ENCODE measurements at places on chromosomes 5 and 9.

GRCh38 chr5:139745800-139746690, 49.6 kb upstream of the PSD2 start:
- DNase-seq = peak; percentile 44

DNA sequence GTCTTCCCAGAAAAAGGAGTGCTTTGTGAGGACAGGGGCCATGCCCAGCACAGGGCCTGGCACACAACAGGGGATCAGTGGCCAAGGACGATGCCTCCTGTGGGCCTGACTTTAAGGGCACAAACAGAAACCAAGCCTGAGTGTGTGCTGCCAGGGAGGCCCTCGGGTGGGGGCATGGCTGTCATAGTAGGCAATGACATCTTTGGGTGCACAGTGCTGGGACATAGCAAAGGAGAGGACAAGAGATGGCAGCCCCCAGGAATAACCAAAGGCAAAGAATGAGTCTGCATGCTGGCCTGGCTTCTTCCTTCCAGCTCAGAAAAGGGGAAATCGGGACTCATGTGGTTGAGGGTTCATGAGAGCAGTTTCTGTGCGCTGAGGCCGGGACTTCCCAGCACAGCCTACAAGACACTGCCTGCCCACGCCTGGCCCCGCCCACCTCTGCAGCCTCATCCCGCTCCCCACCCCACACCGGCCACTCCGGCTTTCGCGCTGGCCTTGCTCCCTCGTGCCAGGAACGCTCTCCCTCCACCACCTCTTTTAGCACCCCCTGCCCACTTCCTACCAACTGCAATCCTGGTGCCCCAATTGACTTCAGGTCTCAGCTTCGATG, 13.8 kb upstream of the LHX2 start:
- DNase-seq = no peak

GRCh38 chr5:124744170-124744971, 2.1 kb downstream of the ZNF608 start:
- no peak for DNase-seq

- no peak for DNase-seq
Observed at GRCh38 chr5:139808481-139809330, 13.1 kb downstream of the PSD2 start.

- no peak for DNase-seq
Observed at GRCh38 chr5:171432076-171432475, 12.6 kb downstream of the FGF18 start.

DNA sequence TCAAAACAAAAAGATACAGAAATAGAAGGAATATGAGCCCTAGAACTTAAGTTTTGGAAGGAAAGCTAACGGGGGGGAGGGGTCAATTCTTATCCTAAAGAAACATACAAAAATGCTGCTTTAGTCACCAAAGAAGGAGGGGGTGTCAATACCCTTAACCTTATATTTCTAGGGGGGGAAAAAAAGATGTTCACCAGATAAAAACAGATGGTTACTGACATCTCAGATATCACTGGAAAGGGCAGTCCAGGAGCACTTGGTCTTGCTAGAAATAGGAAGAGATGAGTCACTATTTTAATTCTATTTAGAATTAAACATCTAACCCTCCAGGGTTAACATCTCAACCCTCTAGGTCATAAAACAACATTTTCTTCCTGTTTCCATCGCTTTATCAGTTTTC, 1.7 kb downstream of the DIAPH1 start:
- DNase-seq = no peak

GRCh38 chr9:28464481-28465216, 891.4 kb upstream of the C9orf72 start:
- DNase-seq = no peak

GRCh38 chr9:29282121-29282520, 1708.8 kb upstream of the C9orf72 start:
- DNase-seq = no peak

DNA sequence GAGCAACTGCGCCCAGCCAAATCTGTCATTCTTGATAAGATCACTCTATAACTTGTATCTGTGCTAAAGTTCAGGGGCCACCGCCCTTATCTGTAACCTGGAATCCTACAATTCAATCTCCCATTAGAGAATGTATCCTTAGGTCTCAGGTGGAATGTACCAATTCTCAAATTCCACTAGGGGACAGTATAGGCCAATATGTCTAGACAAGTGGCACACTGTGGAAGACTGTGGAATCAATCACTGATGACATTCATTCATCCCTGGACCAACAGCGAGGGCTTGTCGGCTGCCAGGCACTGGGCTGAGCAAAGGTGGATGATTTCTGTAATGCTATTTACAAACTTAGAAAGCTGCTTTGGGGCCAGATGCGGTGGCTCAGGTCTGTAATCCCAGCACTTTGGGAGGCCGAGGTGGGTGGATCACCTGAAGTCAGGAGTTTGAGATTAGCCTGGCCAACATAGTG, 28.7 kb upstream of the MEGF9 start:
- no peak for DNase-seq

- DNase-seq = no peak
Observed at GRCh38 chr5:166117072-166118066, 2174.1 kb upstream of the WWC1 start.

- peak; percentile 68 for DNase-seq
Observed at GRCh38 chr9:101311758-101312420, 72.9 kb downstream of the BAAT start.

- DNase-seq = no peak
Observed at GRCh38 chr5:93904917-93905316, 163.5 kb upstream of the POU5F2 start.

GRCh38 chr9:93684806-93685543, 108.6 kb downstream of the PHF2 start:
- no peak for DNase-seq

- no peak for DNase-seq
Observed at GRCh38 chr5:78509145-78509865, 139.3 kb downstream of the LHFPL2 start.

DNA sequence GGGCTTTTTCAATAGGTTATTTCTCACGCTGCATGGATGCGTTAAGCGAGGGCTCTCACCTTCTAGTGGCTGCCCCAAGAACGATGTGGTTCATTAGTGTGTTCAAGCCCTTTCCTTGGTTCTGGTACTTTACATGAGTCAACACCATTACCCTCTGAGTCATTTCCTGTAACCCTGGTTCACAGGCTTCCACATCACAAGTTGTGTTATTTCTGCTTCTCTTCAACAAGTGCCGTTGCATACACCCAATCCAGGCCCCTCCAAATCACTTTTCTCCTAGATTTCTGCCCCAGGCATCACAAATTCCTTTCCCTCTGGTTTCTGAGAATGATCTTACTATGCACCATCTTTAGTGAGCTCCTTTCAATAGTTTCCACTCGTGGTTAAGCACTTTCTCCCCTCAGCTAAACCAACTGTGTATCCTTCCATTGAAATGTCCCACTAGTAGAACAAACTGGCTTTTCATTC, 69.5 kb upstream of the RAD23B start:
- peak; percentile 94 for DNase-seq

GRCh38 chr5:38265546-38266179, 7.3 kb downstream of the EGFLAM start:
- DNase-seq = peak; percentile 5

DNA sequence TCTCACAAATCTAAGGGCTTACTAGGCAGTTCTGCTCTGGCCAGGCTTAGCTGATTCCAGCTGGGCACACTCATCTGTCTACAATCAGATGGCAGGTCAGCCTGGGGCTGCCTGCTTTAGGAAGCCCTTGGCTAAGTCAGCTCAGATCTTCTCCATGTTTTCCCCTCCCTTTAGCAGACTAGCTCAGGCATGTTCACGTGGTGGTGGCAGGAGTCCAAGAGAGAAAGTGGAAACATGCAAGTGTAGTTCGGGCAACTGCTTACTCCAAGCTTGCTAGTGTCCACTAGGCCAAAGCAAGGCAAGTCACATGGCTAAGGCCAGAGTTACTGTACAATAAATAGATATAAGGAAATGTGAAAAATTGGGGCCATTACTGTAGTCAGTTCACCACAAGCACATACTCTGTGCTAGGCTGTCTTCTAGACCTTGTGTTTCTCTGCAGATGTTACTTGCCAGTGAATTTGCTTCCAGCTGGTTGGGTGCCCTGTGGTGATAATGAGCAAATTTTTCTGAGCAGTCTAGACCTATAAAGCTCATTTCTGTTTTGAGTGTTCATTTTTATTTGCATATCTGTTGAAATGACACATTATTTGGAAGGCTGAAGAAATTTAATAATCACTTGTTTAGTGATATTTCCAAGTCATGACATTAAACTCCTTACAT, 38.3 kb downstream of the RECK start:
- peak; percentile 76 for DNase-seq

- DNase-seq = no peak
Observed at GRCh38 chr5:158483281-158483860, 616.3 kb downstream of the EBF1 start.

DNA sequence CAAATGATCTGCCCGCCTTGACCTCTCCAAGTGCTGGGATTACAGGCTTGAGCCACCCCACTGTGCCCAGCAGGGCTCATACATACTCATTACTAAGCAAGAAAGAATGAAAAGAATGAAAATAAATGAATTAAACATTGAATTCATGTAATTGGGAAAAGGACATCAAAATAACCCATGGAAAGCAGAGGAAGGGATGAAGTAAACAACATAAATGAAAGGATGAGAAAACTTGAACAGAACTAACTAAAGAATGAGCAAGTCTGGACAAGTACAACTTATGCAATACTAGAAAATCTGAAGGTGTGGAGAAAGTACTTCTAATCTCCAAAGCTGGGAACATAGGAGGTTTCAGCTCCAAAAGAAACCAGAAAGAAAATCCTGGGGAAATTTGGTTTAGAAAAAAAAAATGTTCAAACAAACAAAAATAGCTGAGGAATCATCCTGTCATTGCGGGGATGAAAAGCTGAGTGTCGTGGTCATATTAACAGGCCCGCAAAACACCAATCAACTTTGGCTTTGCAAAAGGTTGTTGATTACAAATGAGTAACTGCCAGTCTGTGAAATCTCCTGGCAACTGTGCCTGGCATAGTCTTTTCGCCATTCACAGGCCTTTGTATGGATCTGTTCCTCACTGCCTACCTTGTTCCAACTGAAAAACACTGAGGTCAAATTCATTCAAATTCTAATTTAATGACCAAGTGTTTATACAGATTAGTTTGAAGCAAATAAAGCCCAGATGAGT, 2.3 kb upstream of the AK3 start:
- no peak for DNase-seq

DNA sequence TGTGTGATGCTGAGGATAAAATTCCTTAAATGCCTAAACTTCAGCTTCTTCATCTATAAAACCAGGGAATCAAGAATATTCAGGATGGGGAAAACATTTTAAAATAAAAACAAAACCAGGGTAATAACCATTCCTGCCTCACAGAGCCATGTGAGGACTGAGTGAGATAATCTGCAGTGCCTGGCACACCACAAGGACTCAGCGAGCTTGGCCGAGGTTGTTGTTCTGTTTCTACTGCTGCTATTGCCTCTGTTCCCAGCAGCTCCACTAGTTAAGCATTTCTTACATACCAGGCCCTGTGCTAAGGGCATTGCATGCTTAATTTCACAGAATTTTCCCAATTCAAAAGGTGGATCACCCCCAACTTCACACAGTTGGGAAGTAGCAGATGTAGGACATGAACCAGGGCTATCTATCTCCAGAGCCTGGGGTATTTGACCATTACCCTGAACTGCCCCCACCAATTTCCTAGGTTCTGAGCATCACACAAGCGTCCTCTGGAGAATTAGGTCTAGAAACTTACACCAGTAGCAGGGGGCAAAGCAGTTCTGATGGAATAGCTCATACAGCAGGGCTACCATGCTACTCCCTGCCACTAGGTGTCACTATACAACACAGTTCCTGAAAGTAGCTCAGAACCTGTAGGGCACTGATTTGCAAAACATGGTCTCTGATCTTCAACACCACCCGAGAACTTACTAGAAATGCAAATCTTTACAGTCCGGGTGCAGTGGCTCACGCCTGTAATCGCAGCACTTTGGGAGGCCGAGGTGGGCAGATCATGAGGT, 74.3 kb downstream of the LRSAM1 start:
- no peak for DNase-seq

- no peak for DNase-seq
Observed at GRCh38 chr5:91794856-91795548, 411.9 kb upstream of the ARRDC3 start.

DNA sequence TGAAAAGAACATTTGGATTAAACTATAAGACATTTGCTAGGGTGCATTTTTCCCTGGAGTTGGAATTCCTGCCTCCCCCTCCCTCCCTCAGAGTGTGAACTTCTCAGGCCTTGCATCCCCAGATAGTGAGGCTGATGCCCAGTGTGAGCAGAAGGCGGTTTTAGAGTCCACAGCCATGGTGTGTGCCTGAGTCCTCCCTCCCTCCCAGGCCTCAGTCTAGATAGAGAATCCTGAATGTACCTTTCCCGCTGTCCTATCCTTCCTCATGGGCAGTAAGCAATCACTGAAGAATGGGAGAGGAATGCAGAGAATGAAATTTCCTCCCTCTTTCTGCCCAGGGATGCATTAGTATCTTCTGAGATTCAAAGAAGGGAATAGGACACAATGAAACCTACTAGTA, 108.5 kb downstream of the RASGRF2 start:
- DNase-seq = no peak

GRCh38 chr5:14665949-14666348, 1.4 kb downstream of the OTULIN start:
- DNase-seq = no peak

- no peak for DNase-seq
Observed at GRCh38 chr5:40367255-40367654, 312.5 kb upstream of the PTGER4 start.

- no peak for DNase-seq
Observed at GRCh38 chr9:83327323-83327722, 210.9 kb downstream of the FRMD3 start.

DNA sequence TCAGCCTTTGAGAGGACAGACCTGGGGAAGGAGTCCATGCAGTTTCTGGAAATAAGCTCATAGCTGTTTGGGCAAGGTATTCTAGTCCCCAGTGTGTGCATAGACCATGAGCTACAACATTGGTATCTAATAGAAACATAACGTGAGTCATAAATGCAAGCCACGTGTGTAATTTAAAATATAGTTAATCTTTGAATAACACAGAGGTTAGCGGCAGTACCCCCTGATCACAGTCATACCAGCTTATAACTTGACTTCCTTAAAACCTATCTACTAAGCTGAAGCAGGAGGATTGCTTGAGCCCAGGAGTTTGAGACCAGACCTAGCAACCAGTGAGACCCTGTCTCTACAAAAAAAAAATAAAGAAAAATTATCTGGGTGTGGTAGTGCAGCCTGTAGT, 46.4 kb upstream of the CPEB4 start:
- DNase-seq = no peak

- DNase-seq = peak; percentile 41
Observed at GRCh38 chr9:115850548-115851304, 302.9 kb upstream of the PAPPA start.

- no peak for DNase-seq
Observed at GRCh38 chr5:60494144-60494543, 205.8 kb downstream of the DEPDC1B start.

DNA sequence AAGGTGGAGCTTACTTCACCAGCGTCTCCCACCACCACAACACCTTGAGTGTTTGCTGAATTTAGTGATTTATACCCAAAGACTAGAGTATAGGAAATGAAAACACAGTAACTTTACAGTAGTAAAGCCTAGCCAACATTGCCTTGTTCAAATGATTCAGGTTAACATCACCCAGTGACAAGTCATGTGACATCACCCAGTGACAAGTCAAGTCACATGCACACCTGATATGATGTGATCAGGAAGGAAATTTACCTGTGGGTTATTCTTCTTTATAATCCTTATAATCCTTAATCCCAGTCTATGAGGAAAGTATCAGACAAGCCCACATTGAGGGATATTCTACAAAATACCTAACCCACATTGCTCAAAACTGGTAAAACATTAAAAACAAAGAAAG, 545.6 kb upstream of the MEF2C start:
- DNase-seq = no peak

- no peak for DNase-seq
Observed at GRCh38 chr5:151463137-151464029, 16.0 kb downstream of the SLC36A1 start.

Measured in non-pigmented ciliary epithelial cell (primary cell).